ENCODE measurements at places on chromosomes 7 and 10. TPM values are rescaled to one million over a fixed set of nuclear protein-coding genes. Genes with fewer than 3 reads are reported as not detected.

The FANK1 gene
- total RNA-seq, result 13.9 TPM

The NKX1-2 gene
- not detected for total RNA-seq

The LRRC4 gene
- total RNA-seq, result not detected

The C10orf62 gene
- 0.08 TPM for total RNA-seq

The SEMA3A gene
- 91.7 TPM for total RNA-seq
